ENCODE measurements at places on chromosomes 16 and 17. TPM values are rescaled to one million over a fixed set of nuclear protein-coding genes. Genes with fewer than 3 reads are reported as not detected.

The KCNJ12 gene
- 0.03 TPM for total RNA-seq

The SLX1B gene
- 137 TPM for total RNA-seq

The ITGB3 gene
- not detected for total RNA-seq

The SLC6A2 gene
- total RNA-seq: 7.4 TPM

The ODAD4 gene
- total RNA-seq: 1.8 TPM

The KRTAP4-6 gene
- not detected for total RNA-seq

The RHBDL1 gene
- 2.8 TPM for total RNA-seq

The ZDHHC1 gene
- 18.2 TPM for total RNA-seq

The HOXB13 gene
- total RNA-seq: 1.2 TPM

The HIC1 gene
- total RNA-seq: 7.3 TPM

The AIPL1 gene
- not detected for total RNA-seq

The FMNL1 gene
- 44.8 TPM for total RNA-seq

The OR3A2 gene
- not detected for total RNA-seq

The STAT5B gene
- total RNA-seq: 30.9 TPM

The NPIPA2 gene
- 0.72 TPM for total RNA-seq

The KRT40 gene
- not detected for total RNA-seq

Data from A172 (cell line).